ENCODE measurements at places on chromosomes 5 and 9. TPM values are rescaled to one million over a fixed set of nuclear protein-coding genes. Genes with fewer than 3 reads are reported as not detected.

KCNV2 gene
- not detected for total RNA-seq

MUSK gene
- total RNA-seq = not detected

SCGB3A2 gene
- not detected for total RNA-seq

PAX5 gene
- 0.23 TPM for total RNA-seq

PCDHB15 gene
- total RNA-seq = not detected

IL7R gene
- 81.4 TPM for total RNA-seq

NAIP gene
- total RNA-seq = 1.6 TPM

LHFPL2 gene
- total RNA-seq = 0.31 TPM

NEUROG1 gene
- not detected for total RNA-seq

PROB1 gene
- 8.9 TPM for total RNA-seq

SIT1 gene
- total RNA-seq = 63.7 TPM

CATSPER3 gene
- 0.17 TPM for total RNA-seq

FOXD4 gene
- 0.30 TPM for total RNA-seq

PTPRD gene
- 0.15 TPM for total RNA-seq

CCDC112 gene
- 0.89 TPM for total RNA-seq

GPR150 gene
- 0.44 TPM for total RNA-seq

C9 gene
- total RNA-seq = not detected

CDH9 gene
- not detected for total RNA-seq

CDC20B gene
- total RNA-seq = 0.08 TPM

ACSL6 gene
- 20.9 TPM for total RNA-seq

PCSK1 gene
- not detected for total RNA-seq

SLC31A1 gene
- 16.0 TPM for total RNA-seq

SLC25A46 gene
- 47.5 TPM for total RNA-seq

Measured in activated CD8-positive, alpha-beta memory T cell treated with anti-CD3 and anti-CD28 coated beads for 36 hours (primary cell).